NCI-H1694 (cell line): ENCODE measurements at places on chromosomes 12 and 14.

GRCh38 chr12:6280053-6280469 lies 30.4 kb upstream of the PLEKHG6 start:
- no peak for DNase-seq

GRCh38 chr12:12072064-12072760 lies 1.5 kb downstream of the BCL2L14 start:
- DNase-seq = no peak

GRCh38 chr14:99604766-99605298 lies 825 bp upstream of the CCDC85C start:
- no peak for DNase-seq

GRCh38 chr12:26389343-26389742 lies 194.0 kb downstream of the SSPN start:
- DNase-seq = no peak

- DNase-seq = no peak
Observed at GRCh38 chr14:49438256-49438770, 147.9 kb downstream of the RPS29 start.

DNA sequence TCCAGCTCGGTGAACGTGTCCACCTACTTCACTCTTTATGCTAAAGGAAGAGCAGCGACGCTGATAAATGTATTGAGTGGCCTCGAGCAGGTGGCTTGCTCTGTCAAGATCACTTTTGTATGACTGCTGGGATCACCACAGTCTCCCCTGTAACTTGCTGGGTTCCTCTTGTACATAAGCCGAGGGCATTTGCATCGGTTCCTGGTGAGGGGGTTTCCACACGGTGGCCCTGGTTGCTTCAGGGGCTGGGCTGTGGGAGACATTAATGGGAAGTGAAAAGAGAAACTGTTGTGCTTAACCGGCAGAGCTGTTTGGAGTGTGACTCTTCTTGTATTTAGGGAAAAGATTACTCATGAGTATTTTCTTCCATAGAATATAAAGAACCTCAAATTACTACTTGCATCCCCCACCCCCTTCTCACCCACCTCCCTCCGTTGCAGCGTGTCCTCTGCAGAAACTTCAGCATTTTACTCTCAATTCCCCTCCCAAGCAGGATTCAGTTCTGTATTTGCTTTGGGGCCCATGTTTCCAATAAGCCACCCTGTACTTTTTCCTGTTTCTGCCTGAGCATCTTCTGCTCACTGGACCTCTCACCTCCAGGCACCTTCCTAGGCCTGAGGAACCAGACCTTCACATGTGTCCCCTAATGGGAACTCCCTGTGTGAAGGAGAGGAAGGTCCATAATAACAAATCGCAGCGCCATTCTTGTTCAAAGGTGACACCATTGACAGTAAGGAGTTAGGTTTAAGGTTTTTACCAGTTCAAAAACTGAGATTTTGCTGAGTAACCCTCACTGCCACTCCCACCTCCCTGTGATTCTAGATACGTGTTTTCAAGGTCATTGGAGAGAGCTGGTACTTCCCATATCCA lies 187.0 kb downstream of the ETV6 start:
- DNase-seq = no peak

- DNase-seq = no peak
Observed at GRCh38 chr12:125071456-125071855, 6.2 kb downstream of the AACS start.

GRCh38 chr12:54463034-54463433 lies 10.4 kb downstream of the GTSF1 start:
- DNase-seq = no peak

- DNase-seq = no peak
Observed at GRCh38 chr12:67810166-67810565, 161.6 kb downstream of the DYRK2 start.

DNA sequence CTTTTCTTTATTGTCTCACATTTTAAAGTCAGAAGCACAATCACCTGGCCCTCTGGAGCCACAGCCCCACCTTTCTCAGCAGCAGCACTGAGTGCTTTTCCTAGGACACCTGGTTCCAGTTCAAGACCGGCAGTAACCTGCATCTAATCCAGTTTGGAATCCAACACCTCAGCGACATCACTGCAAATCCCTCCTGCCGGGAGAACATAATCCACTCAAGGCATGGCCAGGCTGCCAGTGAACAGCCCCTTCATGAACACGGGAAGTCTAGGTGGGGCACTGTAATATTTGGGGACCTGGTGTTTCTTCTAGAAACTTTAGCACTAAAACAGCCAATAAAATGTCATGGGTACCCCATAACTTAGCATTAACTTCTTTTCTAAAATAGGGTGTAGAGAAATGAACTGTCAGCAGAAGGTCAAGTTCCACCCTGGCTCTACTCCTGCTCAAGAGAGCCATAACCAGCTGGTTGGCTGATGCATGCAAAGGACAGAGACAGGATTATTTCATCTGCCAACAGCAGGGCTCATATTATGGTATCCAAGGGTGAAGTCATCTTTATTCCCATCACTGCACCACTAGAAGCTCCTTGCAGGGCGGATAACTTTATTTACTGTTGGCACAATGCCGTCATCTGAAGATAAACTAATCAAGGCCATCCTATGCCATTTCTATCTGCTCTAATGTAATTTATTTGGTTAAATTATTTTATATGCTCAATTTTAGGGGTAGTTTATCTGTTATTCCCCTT lies 76.7 kb downstream of the TTC7B start:
- DNase-seq = no peak

GRCh38 chr14:22502007-22502406 lies 87.0 kb downstream of the DAD1 start:
- no peak for DNase-seq

DNA sequence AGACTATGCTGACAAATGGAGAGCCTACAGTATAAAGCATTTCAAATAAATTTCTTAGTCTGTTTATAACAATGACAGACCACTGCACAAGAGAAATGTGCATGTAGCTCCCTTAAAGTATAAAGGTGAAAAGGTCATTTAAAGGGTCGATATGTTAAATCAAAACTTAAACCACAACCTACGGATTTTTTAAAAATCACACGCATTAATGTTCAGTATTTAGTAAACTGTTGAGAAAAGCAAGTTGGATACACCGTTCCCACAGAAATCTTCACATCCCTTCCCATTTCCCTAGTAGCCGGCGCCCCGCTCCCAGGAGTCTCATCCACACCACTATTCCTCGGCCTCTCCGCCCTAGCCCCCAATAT lies 614 bp downstream of the FKBP3 start:
- no peak for DNase-seq

DNA sequence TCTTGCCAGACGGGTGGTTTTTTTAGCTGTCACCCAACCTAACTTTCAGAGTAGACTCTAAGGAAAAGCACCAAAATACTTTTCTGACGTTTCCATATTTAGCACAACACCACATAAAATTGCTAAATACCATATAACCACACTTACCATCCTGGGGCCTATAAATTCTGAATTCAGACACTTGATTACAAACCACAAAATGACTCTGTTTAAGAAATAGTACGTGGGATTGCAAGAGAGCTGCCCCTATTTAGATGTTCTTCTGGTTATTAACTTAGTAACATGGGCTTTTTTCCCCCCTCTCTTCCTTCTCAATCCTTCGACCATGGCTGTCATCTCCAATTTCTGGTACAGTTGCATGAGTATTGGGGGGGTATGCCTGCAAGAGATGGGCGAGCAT lies 287.7 kb downstream of the BMP4 start:
- DNase-seq = no peak

DNA sequence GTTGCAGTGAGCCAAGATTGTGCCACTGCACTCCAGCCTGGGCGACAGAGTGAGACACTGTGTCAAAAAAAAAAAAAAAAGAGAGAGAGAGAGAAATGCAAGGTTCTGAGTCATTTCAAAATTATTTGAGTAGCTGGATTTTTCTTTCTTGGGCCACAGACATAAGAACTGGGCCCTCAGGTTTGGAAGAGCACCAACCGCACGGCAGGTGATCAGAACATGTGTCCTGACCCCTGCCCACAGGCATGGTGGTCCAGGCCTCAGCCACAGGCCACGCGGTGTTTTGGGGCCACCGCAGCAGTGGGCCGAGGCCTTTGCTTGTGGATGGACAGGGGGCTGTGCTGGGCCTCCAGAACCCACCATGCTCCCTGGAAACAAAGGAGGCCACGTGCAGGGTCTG lies 126.7 kb downstream of the CALM1 start:
- DNase-seq = no peak

DNA sequence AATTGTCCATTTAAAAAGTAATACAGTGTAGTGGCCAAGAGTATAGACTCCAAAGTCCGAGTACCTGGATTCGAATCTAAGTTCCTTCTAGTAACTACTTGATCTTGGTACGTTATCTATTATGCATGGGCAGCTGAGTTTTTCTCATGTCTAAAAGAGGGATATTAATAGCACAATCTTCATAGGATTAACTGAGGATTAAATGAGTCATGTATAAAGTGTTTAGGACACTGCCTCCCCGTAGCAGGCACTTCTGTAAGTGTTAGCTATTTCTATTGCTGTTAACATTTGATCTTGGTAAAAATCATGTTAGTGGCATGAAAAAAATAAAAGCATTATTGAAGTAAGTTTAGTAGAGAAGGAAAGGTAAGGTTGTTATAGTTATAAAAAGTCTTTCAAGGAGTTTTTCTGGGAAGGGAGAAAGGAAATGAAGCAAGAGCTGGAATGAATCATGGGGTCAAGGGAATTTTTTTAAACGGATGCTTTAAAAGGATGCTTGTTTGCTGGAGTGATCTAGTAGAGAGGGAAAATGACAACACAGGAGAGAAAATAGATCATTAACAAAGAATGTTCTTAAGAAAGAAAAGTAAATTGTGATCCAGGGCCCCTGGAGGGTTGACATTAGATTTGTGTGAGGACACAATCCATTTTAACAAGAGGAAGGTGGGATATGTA lies 502.2 kb upstream of the USP15 start:
- DNase-seq = no peak

DNA sequence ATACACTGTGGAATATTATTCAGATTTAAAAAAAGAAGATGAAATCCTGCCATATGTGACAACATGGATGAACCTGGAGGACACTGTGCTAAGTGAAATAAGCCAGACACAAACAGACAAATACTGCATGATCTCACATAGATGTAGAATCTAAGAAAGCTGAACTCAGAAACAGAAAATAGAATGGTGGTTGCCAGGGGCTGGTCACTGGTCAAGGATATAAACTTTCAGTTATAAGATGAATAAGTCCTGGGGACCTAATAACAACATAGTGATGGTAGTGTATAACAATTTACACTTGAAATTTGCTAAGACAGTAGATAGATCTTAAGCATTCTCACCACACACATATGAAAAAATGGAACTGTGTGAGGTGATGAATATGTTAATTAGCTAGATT lies 161.3 kb upstream of the TMCC3 start:
- DNase-seq = no peak

- DNase-seq = no peak
Observed at GRCh38 chr12:92255741-92256140, 110.1 kb upstream of the BTG1 start.

GRCh38 chr14:100860556-100861187 lies 34.8 kb downstream of the MEG3 start:
- DNase-seq = no peak
